Cortex of kidney (tissue), 1 donor: ENCODE measurements at places on chromosomes 4 and X.

DNA sequence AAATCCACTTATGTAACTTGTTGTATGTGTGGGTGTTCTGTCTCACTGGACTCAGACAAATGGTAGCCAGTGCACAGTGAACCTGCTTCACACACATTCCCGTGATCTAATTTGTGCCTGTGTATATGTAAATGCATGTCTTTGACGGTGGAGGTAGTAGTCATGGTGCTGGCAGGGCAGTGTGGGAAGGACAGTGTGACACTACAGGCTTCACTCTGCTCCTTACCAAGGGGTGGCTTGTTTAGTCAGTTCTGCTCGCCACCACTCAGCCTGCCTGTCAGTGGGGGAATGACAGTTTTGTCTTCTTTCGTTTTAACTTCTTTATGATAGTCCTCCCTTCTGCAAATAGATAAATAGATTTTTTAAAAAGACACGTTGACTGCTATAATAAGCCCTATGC is 17.7 kb upstream of the PAQR3 start:
- DNase-seq, result no peak

DNA sequence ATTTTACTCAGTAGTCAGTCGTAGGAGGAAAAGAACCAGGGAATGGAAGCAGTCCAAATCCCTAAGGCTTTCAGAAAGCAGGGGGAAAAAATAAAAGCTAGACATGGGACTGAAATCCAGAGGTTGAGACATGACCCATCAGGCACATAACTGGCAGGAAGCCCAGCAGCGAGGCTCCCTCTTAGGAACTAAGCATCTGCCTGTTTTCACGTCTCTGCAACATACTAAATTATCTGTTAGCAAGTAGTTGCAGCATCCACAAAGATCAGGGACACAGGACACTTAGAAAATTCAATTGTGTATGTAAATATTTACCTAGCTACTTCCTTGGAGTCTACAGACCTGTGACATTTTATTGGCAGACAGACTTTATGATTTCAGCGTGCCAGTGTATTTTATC is 118.0 kb upstream of the EDNRA start:
- no peak for DNase-seq

DNA sequence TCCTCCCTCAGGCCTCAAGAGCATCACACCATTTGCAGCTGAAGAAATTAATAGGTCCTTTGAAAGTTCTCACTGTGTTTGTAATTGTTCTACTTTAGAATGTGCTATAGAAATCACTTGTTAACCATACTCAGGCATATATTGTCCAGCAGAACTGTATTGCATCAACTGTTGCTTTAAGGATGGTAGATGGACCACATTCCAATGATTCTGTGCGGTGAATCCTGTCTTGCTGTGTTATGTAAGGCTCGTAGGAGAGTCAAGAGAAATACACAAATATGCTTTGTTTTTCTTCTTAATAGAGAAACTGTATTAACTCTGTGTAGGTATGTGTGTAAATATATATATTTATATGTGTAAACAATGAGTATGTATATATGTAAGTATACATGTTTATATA is 6.3 kb upstream of the ADGRA3 start:
- DNase-seq, result no peak

DNA sequence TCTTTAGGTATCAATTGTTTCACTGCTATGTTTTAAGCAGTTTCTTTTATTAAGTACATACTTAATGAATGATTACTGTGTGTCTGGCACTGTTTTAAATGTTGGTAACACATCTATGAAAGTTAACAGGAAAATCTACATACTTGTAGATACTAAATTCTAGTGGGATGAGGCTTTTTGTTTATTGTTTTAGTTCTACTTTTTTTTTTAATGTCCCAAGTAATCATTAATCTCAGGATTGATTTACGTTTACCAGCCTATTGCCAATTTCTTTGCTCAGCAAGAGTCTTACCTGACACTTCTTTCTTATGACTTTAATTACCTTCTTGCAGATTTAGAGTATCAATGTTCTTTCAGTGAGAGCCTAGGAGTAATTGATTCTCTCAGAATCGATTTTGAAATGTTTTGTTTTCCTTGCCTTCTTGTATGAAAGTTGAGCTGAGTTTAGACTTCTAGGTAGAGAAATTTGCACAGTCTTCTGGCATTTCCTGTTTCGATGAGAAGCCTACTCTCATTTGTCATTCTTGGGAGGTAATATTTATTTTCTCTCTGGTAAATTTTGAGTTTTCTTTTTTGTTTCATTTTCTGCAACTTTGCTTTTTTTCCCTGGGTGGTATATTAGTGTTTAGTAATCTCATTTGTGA is 235.2 kb upstream of the ANKRD50 start:
- no peak for DNase-seq
